Naive thymus-derived CD8-positive, alpha-beta T cell (primary cell): ENCODE measurements at places on chromosomes 7 and 10.

GRCh38 chr10:120684226-120684625 is 166.9 kb upstream of the WDR11 start:
- no peak for DNase-seq

DNA sequence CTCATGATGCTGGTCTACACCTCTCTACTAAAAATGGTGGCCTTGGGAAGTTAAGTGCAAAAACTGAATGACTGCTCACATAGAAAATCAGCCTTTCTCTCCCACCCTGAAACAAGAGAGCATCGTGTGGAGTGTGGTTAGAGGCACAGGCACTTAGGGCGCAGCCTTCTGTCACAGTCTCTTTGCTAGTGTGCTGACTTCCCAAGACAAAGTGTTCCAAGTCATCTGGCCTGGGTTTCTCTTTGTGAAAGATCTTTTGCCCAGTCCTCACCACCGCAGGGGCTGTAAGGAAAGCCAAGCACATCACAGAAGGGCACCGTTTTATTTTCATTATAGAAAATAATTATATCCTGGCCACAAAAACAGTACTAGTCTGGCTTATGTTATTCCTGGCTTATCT is 12.5 kb downstream of the STN1 start:
- no peak for DNase-seq

DNA sequence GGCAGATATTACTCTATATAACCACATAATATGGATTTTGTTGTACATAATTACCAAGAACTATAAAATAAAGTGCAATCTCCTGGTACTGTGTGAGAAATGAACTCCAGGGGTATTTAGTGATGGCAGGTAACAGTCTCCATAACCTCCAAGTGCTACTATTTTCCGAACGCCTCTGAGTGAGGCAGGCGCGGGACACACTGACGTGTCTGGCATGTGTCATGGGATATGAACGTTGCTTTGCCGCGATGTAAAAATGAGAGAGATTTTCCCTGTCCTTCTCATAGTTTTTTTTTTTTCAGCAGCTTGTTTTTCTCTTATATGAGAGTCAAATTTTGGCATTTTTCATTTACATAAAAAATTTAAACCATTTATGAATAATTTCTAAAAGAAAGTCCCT is 3.6 kb downstream of the ADARB2 start:
- no peak for DNase-seq

- no peak for DNase-seq
These were observed 955 bp downstream of the DUS4L start for GRCh38 chr7:107564553-107565298.

DNA sequence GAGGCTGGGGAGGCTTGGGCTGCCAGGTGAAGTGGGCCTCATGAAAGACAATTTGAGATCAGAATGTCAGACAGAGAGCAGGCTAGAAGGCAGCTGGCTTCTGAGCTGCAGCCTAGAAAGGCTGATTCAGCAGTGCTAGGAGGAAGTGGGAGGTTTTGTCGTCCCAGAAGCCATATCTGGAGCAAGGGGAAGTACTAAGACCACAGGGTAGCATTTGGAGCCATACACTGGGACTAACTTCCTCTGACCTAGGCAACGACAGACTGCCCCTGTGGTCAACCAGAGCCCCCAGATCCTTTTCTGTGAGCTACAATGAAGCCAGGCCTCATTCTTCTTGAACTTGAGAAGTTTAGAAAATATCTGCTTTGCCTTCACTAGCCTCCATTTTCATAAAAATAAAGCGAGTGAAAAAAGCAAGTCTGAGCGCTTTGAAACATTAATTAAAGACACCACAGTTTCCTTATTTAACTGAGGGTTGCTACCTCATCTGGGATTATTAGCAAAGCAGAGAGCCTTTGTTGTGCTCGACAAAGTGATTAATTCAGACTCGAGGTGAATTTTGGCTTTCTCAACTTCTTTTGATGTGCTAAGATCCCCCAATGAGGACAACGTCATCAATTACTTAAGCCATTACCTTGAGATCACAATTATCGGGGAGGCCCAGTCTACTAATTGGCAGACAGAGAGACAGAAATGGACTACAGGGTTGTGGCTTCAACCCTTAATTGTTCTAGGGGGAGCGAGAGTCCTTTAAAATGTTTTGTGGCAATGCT is 26.6 kb downstream of the TBXAS1 start:
- no peak for DNase-seq

GRCh38 chr7:141074162-141074991 is 513 bp downstream of the TMEM178B start:
- DNase-seq = no peak

DNA sequence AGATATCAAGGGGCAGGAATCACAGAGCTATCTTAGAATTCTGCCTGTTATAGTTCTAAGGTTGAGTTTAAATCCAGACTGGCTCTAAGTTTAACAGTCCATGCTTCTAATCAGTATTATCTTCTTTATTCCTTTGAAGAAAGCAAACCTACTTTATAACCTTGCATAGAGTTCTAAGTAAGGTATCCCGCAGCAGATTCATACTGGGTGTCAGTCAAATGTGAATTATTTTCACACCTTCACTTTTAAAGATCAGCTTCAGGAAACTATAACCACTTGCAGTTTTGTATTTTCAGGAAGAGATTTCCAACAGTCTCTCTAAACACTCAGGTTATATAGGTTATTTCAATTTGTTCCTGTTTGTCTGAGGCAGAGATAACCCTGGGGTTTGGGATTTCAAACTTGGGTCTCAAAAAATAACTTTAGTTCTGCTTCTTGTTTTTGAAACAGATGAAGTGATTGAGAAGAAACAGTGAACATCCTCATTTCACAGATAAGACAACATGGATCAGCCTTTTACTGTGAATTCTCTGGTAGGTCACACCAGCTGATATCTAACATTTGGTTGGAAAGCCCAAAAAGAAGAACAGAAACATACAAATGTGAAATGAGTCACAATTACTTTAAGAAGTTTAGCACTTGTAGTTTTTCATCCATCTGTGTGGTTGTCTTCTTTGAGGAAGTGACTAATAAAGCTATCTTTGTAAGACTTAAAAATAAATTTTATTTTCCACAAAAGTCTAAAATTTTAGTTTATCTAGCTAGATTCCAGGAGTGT is 21.4 kb downstream of the STAMBPL1 start:
- no peak for DNase-seq

DNA sequence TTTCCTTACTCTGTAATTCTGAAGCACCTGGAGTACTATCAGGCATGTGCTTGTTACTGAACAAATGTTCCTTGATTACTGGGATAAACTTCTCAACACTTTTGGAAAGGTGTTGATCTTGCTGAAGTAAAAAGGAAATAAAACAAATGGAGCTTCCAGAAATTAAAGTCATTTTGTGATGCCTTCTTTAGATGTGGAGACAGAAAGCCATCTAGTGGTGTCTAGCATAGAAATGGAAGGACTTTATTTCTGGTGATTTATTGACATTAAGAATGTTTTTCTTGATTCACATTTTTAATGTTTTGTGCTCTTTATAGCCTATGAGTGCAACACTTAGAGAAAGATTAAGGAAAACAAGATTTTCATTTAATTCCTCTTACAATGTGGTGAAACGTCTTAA is 1.4 kb downstream of the SFR1 start:
- no peak for DNase-seq

GRCh38 chr10:69939061-69939460 is 113.6 kb upstream of the MACROH2A2 start:
- DNase-seq = no peak

- DNase-seq = no peak
These were observed 118.1 kb downstream of the GNAT3 start for GRCh38 chr7:80393786-80394185.

DNA sequence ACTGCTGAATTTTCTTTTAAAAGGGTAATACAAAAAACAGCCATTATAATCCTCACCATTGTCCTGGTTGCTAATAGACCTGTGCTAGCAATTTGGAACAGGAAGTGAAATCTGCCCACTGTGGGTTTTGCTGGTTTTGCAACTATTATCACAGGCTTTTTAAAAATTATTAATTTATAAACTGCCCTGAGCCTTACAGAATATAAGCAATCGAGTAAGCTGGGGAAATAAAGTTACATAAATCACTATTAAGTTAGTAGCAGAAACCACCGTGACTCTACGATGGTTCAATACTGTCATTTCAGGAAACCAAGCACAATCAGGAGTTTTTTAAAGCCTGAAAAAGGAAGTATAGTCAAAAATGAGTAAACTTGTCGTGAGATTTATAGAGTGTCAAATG is 62.3 kb downstream of the TMEM26 start:
- no peak for DNase-seq

- DNase-seq = no peak
These were observed 72.4 kb downstream of the DENND2A start for GRCh38 chr7:140568021-140568813.

DNA sequence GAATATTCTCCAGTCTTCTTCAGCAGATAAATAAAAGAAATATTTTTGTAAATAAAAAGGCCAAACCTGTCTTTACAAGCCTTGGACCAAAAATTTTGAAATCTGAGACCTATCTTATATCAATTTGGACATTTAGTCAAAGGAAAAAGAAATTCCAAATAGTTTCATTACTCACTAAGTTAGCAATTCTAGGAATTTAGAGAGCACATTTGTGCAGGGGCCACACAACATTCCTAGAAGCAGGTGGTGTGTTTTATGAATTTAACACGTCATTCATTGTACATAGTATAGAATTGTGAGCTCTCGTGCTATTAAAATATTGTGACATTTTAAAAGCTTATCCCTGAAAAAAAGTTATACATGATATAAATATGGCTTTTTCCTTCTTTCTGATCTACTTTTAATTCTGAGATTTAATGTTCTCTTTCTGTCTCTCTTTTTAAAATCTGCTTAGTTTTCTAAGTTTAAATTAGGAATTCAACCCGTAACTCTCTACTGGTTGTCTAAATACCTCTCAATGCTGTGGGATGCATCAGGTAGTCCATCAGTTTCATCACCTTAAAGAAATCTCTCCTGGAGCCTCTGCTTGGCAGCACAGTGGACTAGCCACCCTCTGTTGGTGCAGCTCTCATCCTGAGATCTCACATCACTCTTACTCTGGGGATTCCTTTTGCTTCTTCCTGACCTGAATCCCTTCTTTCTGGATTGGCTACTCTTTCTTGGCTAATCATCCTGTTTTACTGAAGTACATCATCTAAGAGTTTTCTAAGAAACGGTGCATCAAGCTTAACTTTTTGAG is 124.5 kb downstream of the SEMA3E start:
- no peak for DNase-seq

DNA sequence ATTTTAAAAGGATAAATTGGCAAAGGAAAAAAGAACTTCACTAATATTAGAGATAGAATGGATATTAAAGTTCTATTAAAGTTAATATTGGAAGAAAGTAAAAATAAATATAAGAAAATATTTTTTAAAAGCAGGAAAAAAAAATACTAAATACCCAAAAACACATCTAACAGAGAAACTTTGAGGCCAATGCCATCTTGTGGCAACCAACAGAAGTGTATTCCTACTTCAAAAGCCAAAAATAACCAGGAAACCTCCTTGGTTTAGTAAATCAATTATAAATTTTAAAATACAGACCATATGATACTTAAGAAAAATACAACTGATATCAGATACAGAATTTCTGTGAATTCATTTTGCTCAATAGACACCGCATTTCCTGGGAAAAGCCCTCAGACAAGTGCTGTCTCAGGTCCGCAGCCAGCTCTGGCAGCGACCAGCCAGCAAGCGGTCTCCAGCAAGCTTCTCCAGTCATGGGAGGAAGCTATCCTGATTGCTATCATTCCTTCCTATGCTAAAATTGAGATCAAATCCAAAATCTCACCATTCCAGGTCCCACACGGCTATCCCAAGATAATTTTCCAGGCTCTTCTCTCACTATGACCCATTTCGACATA is 65.3 kb downstream of the LMBR1 start:
- no peak for DNase-seq

GRCh38 chr10:66378117-66378876 is 547.5 kb upstream of the LRRTM3 start:
- no peak for DNase-seq

DNA sequence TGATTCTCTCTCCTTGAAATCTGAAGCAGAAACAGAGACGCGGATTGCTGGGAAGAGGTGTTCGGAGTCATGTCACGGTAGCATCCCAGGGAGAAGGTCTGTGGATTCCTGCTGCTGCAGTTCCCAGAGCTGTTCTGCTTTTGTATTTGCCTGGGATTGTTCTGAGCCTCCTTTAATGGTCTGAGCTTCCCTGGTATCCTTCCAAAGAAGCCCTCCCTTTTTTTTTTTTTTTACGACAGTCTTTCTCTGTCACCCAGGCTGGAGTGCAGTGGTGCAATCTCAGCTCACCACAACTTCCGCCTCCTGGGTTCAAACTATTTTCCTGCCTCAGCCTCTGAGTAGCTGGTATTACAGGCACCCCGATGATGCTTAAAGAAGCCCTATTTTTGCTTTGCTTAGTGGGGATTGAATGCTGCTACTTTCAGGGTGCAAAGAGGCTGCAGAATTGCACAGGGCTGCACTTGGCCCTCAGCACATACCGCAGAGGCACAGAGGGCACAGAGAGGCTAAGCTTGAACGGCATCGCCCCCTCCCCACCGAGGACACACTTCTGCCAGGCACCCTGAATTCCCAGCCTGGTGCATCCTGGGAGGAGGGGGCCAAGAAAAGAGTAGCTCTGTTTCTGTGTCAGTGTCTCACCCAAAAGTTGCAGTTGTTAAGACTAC is 208.6 kb upstream of the GALNT17 start:
- no peak for DNase-seq

- no peak for DNase-seq
These were observed 5.4 kb downstream of the IFIT2 start for GRCh38 chr10:89307269-89307577.

DNA sequence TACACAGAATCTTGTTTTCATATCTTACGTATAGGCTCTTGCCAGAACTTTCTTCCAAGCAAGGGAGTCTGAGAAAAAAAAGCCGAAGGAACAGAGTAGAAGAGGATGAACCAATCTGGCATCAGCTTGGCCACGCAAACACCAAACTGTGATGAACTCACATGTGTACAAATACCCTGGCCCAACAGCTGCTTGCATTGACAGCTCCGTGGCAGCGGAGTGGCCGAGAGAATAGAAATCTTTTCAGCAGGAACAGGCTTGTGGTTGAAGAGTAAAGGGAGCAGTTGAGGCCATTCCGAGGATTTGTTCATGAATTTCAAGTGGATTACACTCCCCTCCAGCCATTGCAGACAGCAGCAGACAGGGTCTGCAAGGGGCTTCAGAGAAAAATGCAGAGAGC is 173.8 kb upstream of the PLXNA4 start:
- DNase-seq = no peak

DNA sequence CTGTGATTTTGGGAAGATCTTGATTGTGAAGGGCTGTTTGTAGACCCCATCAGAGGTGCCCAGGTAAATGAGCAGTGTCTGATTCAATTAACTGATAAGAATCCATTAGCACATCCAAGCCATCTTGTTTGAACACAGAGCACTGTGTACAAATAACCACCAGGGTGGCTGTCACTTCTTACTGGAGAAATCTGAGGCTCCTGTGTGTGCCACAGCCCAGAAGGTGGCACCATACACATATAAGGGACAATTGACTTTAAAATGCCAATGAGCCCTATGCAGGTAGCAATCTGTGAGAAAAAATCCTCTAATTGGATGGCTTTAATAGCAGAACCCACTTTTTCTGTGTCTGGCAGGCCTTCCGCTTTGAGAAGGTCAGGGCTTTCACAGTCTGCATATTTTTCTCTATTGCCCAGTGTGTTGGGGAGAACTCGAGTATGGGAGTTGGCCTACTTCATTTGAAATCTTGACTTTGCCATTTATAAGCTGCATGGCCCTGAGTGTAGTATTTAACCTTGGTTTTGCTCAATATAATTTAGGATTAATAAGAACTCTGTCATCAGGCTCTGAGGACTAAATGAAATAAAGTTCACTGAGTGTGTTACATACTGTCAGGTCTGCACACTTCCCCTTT is 517.4 kb downstream of the CCSER2 start:
- DNase-seq = no peak
